ENCODE measurements at places on chromosomes 12 and 14.

DNA sequence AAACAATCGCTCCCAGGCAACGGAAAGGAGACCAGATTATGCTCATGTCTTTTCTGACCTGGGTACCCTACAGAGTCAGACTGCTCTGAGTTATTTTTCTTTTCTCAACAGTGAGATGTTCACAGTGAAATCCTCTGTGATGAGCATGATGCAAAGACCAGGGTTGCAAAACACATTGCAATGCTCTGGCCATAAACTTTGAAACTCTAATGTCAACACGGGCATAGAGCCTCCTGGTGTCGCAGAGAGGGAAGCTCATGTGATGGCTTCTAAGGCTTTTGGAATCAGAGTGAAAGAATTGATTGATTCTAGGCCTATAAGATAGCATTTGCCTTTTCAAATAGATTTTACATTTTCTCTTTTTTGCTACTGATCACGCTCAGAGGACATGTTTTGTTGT is 193.4 kb downstream of the RASSF9 start:
- peak; percentile 29 for DNase-seq

DNA sequence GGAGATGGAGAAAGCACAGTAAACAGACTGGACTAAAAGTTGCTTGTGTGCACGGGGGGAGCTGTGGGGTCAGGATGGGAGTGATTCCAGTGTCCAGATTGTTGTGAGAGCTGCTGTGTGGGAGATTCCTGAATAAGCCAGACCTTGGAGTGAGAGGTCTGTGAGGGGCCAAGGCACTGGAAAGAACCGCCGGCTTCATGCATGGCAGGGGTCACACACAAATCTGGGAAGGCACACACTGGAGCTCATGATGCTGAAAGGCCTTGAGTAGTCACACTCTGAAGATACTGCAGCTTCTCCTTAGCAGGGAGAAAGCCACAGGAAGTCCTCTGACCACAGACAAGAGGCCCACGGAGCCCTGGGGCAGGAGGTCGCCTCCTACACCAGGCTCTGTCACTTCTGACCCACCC is 23.1 kb downstream of the ADCY6 start:
- no peak for DNase-seq

- no peak for DNase-seq
Measured at GRCh38 chr14:29421156-29421728, 506.4 kb downstream of the PRKD1 start.

GRCh38 chr14:38883127-38883526 is 219.9 kb downstream of the SEC23A start:
- no peak for DNase-seq

GRCh38 chr12:113437729-113438100 is 15.5 kb downstream of the SDSL start:
- DNase-seq, result no peak

DNA sequence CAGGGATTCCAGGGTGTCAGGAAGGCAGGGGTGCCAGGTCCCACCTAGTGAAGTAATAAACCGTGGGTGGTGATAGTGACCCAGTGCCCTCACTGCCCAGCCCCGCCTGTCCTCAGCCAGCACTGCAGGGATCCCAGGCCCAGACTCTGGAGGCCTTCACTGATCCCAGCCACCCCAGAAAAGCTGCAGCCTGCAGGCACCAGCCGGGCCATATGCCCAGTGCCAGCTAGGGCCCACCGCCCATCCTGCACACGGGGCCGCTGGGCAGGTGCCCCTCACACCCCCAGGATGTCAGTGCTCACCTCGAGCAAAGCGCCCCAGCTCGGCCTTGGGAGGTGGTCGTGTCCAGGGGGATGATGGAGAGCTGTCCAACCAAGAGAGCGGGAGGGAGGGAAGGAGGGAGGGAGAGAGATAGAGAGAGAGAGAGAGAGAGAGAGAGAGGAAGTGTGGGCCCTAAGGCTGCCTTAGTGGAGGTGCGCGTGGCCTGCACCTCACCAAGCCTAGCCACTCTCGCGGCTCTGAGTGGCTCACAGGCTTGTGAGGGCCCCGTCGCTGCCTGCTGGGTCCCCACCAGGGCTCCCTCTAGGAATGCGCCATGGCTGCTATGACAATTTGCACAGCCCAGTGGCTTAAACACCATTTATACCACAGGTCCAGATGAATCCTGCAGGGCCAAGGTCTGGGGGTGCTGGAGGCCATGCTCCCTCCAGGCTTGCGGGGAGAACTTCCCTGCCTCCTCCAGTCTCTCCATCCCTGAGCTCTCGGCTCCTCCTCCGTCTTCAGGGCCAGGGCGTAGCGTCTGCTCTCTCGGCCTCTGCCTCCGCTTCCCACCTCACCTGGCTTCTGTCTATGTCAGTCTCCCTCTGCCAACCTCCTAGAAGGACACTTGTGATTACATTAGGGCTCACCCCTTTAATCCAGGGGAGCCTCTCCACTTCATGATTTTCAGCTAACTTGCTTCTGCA is 401.0 kb downstream of the TMEM121 start:
- DNase-seq, result no peak

GRCh38 chr14:30159374-30159773 is 231.7 kb upstream of the PRKD1 start:
- no peak for DNase-seq

DNA sequence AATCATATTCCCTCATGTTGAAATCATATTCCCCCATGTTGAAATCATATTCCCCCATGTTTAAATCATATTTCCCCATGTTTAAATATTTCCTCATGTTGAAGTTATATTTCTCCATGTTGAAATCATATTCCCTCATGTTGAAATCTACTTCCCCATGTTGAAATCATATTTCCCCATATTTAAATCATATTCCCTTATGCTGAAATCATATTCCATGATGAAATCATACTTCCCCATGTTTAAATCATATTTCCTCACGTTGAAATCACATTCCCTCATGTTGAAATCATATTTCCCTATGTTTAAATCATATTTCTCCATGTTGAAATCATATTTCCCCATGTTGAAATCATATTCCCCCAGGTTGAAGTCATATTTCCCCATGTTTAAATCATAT is 34.6 kb upstream of the ADGRD1 start:
- no peak for DNase-seq

- no peak for DNase-seq
Measured at GRCh38 chr14:35234012-35234805, 58.0 kb upstream of the PSMA6 start.

GRCh38 chr12:94671917-94672316 is 21.6 kb upstream of the TMCC3 start:
- no peak for DNase-seq

DNA sequence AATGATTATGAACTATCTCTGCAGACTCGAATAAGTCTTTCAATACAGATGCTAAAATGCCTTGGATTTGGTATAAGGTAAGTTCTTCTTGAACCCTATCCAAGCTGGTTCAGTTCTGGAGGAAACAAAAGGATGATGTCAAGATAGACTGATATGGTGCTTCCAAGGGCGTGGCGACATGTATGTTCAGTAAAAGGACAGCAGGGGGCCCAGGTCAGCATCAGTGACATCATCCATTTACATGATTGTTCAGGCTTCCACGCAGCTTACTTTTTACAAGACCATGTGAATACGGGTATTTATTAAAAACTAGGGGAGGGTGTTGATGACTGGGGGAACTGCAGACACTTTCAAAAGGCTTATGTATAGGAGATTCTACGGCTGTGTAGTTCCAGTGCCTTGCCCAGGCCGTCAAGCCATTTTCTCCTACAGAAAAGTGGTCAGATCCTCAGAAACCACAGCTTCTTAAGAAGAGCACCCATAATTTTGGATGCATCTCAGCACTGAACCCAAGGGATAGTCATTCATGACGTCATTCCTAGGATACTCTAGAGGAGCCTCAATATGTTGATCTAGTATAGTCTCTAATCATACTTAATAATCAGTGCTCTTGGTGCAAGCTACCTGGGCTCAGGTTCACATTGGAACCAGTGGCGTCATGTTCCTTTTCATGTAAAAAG is 527.7 kb downstream of the FUT8 start:
- DNase-seq, result no peak

GRCh38 chr12:115650026-115650425 is 627.5 kb downstream of the MED13L start:
- DNase-seq, result no peak

DNA sequence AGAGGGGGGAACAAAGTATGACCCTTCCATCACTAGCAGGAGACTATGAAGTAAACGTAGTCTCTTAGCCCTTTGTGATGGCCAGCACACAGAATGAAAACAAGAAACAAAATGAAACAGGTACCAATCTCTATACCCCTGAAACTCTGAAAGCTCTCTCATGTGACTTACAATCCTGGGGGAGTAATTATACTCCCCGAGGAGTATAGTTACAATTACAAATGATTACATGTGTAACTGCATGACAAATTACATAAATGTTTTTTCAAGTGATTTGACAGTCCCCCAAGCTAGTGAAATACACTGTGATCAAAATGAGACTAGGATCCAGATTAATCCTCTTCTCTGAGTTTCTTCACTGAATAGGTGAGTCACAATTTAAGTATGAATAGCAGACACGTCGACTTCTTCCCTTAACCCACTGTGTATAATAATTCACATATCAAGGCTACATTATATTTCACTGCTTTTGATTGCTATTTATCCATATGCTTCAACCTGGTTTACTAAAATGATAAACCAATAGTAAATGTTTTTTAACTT is 74.0 kb downstream of the SPTSSA start:
- DNase-seq, result no peak

GRCh38 chr12:87142342-87142741 is 886.2 kb upstream of the MGAT4C start:
- no peak for DNase-seq

DNA sequence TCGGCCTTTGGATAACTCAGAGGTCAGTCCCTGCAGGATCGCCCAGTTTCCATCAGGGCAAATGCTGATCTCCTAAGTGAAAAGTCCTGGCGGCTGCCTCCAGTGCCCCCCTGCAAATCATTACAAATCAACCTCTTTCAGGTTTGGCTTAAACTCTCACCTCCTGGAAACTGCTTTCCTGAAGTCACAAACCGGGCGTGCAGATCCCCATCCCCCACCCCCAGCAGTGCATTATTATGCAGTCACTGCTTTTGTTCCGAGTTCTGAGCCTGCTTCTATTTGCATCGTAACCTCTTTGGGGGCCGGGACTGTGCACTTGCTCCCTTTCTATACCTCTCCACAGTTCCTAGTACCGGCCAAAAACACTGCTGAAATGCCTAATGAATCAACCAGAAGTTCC is at the start of gene USP44:
TSS of gene USP44 (minus strand) at position 172 of the 400 bp plus-strand sequence. CDS start 17,220 bp downstream, outside the sequence.
- DNase-seq, result no peak

GRCh38 chr14:61950340-61950739 is 188.1 kb downstream of the SNAPC1 start:
- DNase-seq, result no peak

DNA sequence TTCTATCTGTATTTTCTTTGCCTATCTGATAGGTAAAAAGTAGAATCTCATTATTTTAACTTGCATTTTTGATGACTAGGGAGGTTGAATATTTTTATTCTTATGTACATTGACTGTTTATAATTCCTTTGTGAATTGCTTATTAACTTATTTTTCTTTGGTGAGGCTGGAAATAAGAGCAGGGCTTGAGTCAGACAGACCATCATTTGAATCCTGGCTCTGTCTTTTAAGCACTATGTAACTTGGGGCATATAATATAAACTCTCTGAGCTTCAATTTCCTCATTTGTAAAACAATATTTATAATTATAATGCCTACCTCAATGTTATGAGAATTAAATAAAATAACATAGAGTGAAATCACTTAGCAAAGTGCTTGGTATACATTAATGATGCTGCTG is 108.9 kb downstream of the MSRB3 start:
- DNase-seq, result no peak

- no peak for DNase-seq
Measured at GRCh38 chr12:93982771-93983315, 165.5 kb upstream of the PLXNC1 start.

DNA sequence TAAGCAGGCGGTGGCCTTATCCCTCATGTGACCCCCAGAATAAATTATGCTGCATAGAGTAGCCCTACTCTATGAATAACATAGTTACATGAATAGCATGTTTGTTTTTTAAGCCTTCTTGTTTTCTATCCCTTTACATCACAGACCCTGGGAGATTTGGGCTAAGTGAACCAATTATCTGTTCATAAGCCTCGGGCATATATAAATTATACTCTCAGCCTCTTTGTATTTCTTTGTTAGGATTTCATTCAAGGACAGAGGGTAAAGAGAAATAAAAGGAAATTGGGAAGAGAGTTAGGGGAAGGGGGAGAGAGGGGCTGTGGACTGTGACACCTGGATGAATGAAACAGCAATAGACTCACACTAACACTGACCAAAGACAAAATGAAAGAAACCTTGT is 35.3 kb upstream of the RTRAF start:
- no peak for DNase-seq

- DNase-seq, result peak; percentile 19
Measured at GRCh38 chr14:26709019-26709418, 111.2 kb upstream of the NOVA1 start.

DNA sequence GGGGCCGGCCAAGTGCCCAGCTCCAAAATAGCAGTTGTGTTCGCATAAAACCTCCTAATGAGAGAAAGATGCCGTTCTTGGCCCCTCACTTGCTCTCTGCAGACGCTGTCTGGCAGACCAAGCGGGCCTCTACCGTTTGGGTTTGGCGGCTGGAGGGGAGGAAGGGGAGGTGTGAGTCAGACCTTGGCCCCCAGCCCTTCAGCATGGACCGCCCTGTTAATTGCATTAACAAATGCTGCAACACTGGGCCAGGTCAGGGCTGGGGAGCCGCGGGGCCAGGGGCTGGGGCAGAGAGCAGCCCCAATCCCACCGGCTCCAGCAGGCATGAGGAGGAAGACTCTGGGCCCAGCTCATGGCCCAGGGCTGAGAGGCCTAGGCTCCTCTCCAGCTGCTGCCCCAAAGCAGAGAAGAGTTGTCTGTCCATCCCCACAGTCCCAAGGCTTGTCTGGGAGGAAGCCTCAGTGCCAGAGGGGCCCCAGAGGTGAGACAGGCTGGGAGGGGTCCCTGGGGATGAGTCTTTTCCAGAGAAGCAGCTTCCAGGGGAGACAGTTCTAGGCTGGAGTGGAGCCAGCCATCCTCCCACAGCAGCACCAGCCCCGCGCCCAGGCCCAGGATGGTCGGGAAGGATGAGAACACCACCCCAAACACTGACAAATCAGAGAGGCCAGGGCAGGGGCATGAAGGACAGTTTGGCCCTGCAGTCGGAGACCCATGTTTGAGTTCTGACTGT is 16.9 kb downstream of the LTBP2 start:
- no peak for DNase-seq

DNA sequence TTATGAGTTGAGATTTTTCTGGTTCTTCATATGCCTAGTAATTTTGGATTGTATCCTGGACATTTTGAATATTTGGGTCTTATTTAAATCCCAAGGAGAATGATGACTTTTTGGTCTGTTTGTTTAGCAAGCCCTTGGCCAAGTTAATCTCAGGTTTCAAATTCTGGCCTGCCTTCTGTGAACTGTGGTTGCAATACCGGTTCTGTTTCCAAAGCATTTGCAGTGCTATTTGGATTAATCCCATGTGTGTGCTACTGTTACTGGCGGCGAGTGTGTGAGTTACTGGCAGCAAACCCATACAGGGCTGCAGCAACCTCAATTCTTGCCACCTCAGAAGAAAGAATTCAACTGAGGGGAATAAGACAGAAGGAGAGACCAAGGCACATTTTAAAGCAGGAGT is 51.1 kb downstream of the TMEM260 start:
- no peak for DNase-seq

GRCh38 chr12:91382081-91382543 is 199.5 kb upstream of the DCN start:
- DNase-seq, result peak; percentile 56

- peak; percentile 64 for DNase-seq
Measured at GRCh38 chr12:16955083-16955657, 349.2 kb upstream of the LMO3 start.

- no peak for DNase-seq
Measured at GRCh38 chr12:105036937-105037649, 47.2 kb downstream of the ALDH1L2 start.

Data from HS-5 (cell line).